ENCODE measurements at places on chromosomes 16 and 17.

GRCh38 chr17:7094652-7095019, 14.6 kb upstream of the CLEC10A start:
- DNase-seq = no peak

- DNase-seq = peak; percentile 18
Observed at GRCh38 chr17:77164483-77165091, 23.8 kb downstream of the SEC14L1 start.

GRCh38 chr16:7990626-7991260, 599.6 kb downstream of the TMEM114 start:
- DNase-seq = no peak

DNA sequence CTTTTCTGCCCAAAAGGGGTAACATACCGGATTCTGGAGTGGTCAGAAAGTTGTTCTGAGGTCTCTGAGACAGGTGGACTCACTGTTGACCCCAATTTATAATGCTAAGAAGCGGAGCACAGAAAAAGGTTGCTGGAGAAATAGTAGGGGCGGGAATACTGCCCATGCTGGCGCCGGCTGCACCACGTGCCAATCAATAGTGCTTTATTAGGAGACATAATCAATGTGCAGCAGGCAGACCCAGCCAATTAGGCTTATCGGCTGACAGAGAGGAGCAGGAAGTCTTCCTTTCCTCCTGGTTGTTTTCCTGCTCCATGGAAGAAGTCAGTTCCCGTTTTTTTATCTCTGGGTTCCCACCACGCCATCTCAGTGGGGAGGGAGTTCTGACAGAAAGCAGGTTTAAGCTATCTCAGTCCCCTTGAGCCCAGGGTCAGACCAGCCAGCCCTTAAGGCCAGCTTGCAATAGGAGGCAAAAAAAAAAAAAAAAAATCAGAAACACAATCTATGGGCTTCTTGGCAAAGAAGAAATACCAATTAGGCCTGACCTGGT, 68.2 kb upstream of the IRX6 start:
- DNase-seq = no peak

DNA sequence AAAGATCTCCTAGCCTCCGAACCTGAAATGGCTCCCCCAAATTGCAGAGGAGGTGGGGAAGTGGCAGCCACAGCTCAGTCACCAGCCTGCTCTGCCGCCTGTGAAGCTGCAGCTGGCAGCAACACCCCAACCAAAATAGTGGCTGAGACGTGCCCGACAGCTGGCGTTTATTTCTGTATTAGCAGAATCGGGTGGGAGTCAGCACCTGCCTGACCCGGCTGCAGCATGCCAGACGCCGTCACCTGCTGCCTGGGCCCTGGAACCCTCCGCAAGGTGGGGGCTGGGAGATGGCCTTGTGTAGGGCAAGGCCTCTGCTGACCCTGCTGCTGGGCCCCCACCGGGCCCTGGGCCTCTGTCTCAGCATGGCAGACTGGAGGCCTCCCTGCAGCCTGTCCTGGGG, 17.5 kb upstream of the PABPN1L start:
- DNase-seq = no peak

- no peak for DNase-seq
Observed at GRCh38 chr16:19717314-19717713, 713 bp downstream of the KNOP1 start.

GRCh38 chr16:59192551-59193199, 458.6 kb upstream of the GOT2 start:
- peak; percentile 44 for DNase-seq

DNA sequence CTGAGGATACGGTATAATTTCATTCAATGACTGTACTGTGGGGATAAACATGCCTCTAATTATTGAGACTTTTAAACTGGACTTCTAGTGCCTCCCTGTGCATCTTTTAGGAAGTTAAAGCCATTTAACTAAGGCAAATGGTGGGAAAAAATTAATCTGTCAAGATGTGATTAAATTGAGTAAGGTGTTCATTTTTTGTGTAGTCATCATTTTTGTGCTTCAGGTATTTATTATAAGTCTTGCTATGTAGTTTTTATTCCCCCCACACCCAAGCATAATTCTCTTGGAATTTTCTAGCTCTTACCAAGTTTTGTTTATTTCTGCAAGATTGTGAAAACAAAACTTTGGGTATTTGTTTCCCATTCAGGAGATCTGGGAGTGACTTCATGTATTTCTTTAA, 10.2 kb downstream of the TAF15 start:
- DNase-seq = no peak

GRCh38 chr16:81796035-81796434, 16.9 kb downstream of the PLCG2 start:
- DNase-seq = no peak

GRCh38 chr17:72997559-72997958, 94.9 kb downstream of the SLC39A11 start:
- no peak for DNase-seq

- peak; percentile 56 for DNase-seq
Observed at GRCh38 chr16:29806099-29806579, at the start of gene MAZ. Gene MAZ, plus strand, starts transcription at chr16:29806529. Its CDS starts 173 bp downstream, at chr16:29806702.

- DNase-seq = no peak
Observed at GRCh38 chr16:82835487-82836155, 208.9 kb downstream of the CDH13 start.

DNA sequence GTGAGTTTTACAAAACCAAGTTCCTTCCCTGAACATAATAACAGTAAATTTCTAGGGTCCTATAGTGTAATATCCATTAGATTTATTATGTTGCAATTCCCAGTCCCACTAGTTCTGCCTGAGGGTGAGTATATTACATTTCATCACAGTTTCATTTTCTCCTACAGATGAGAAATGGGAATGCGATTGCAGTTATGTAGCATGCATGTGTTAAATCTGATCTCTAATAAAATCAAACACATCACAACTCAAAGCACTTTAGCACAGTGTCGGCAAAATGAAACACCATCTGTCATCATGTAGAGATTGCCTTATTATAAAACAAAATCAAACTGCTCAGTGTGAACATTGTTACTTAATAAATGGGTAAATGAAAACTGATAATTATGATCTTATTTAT, 180.5 kb upstream of the TOX3 start:
- DNase-seq = peak; percentile 38

GRCh38 chr17:68246271-68247028, 1.4 kb upstream of the AMZ2 start:
- no peak for DNase-seq

DNA sequence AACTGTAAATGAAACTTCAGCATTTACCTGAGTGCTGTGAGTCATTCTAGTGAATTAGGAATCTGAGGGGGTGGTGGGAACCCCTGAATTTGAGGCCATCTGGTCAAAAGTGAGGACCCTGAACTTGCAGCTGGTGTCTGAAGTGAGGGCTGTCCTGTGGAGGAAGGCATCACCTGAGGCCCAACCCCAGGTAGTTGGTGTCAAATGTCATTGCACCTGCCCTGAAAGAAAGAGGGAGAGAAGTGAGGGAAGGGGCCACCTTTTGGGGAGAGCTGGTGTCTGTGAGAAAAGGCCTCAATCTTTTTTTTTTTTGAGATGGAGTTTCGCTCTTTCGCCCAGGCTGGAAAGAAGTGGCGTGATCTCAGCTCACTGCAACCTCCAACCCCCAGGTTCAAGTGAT, 12.5 kb upstream of the PRPSAP1 start:
- DNase-seq = no peak

- no peak for DNase-seq
Observed at GRCh38 chr17:45092911-45093430, 31.9 kb downstream of the NMT1 start.

GRCh38 chr17:27601069-27601974, 29.7 kb upstream of the LGALS9 start:
- peak; percentile 77 for DNase-seq

GRCh38 chr17:39081851-39082250, 69.6 kb downstream of the PLXDC1 start:
- DNase-seq = no peak

DNA sequence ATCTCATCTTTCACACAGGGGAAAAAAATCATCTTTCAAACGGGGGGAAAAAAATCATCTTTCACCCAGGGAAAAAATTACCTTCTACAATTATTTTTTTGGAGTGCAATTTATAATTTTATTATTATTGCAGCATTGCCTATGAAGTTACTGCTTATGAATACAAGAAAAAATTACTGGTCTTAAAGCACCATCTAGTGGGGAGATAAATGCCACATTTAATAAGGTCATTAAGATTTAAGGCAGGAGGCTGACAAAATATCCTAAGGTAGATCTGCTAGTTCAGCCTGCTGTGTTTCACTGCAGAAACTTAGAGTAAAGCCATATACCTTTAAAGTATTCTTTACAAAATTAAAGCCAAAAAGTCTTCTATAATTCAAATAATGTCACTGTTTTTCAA, 13.7 kb downstream of the SHCBP1 start:
- peak; percentile 59 for DNase-seq

GRCh38 chr17:61575352-61575975, 15.6 kb downstream of the NACA2 start:
- no peak for DNase-seq

DNA sequence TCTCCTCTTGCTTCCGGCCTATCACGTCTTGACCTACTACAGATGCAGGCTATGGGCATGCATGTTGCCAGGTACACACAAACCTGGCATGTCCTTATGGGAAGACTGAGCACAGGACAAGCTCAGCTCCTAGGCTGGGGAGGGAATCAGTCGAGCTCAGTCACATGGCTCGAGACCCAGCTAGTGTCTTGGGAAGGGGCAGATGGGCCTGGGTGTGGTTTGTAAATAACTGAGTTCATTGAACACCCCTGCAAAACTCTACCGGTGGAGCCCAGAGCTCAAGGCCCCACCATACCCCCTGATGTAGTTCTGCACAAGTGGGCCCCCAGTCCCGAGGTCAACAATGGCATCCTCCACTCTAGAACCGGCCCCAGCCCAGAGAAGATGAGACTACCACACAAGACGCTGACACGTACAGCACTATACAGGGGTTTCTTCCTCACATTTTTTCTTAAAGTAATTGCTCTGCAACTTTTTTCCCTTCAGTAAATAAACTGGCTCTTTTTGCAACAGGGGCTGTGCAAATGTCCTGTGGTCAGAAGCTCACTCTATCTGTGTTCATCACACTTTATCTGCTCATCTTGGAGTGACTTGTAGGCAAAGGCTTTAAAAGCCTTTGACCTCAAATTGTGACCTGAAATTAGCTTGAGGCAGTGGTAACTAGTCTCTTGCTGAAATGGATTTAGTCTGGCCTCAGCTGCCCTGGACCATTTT, 22.9 kb downstream of the ZNHIT3 start:
- no peak for DNase-seq

DNA sequence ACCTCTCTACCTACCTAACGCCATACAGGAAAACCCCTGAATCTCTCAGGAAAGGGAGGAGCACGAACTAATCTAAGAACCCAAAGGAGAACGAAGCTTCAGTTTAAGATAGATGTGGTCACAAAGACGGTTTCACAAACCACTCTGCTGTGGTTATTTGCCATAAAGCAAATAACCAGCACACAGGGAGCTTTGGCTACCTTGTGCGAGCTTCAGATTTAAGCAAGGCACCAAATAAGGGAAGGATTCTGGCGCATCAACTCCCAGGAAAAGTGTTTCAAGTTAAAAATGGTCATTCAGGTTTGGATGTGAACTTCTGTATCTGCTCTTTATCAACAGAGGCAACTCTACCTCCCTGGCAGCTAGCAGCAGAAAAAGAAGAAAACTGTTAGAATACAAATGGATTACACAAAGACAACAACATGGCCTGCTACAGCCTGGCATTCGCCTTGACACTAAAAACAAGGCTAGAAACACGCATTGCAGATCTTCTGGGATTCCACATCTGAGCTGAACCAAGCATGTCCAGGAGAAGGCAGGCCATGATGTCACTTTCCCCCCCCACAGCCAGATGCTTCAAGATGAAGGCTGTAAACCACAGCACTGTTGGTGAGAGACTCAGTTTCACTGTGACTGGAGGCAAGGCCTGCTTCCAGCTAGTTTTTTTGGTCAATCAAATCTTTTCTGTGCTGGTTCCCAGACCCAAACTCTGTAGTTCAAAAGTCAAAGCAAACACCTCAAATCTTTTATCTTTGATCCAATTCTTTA, 43.6 kb downstream of the SMG6 start:
- no peak for DNase-seq

DNA sequence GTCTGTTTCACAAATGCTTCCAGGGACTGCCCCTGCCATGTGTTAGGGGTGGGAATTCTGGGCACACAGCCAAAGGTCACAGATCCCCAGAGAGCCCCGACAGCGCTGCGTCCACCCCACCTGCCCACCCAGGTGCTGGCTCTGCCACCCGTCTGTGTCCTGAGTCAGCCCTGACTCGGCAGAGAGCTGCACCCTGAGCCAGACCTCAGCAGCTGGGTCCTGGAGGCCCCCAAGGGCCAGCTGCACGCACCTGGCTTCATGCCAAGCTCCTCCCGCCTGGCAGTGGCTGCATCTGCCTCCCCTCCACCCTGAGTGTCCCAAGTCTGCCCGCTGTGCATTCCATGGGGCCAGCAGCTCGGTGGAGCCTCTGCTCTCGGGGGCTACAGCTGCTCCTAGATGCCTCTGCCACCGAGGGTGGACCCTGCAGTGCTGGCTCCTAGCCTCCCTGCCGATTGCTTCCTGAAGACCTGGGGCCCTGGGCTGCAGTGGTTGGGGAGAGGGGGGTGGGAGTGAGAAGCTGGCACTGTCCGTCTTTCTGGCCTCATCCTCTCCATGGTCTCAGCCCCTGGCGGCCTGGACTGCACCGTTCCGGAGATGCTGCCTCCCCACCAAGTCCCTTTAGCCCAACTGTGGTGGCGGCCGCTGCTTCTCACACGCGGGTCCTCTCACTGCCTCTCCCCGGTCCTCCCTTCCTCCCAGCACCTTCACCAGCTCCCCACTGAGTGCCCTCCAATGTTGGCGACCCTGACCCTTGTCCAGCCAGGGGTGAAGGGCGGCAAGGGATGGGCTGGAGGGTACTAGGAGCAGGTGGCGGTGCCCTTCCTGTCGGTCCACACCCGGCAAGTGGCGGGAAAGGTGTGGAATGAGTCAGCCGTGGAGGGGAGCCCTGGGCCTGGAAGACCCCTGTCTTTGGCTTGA, 3.0 kb downstream of the SECTM1 start:
- DNase-seq = no peak

- DNase-seq = peak; percentile 91
Observed at GRCh38 chr16:87383505-87384161, at the start of gene FBXO31. Gene FBXO31, minus strand, starts transcription at chr16:87383776. Its CDS starts 32 bp downstream, at chr16:87383744.

GRCh38 chr16:27500801-27501200, 48.9 kb downstream of the GTF3C1 start:
- no peak for DNase-seq

GRCh38 chr17:38545531-38546225, 60.1 kb downstream of the SRCIN1 start:
- DNase-seq = no peak

DNA sequence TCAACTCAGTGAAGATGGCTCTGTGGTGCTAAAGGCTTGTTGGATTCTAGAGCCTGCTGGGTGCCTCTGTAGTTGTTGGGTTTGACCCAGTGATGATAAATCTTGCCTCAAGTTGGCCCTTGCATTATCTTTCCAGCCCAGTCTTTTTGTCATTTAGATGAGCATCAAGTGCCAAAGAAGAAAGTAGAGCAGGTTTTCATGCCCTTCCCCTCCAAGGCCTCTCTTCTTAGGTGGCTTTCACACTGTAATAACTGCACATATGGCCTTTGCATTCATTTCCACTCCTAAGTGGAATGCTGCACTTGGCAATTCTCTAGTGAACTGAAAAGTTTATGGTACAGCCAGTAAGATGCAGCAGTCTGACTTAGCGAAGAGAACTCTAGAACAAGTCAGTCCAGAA, 165.1 kb downstream of the PHKB start:
- DNase-seq = no peak

All from inflammatory macrophage (primary cell).